ENCODE measurements at places on chromosomes 1 and 21.

- no peak for DNase-seq
These were observed 6.7 kb downstream of the ABCG1 start for GRCh38 chr21:42225571-42226155.

- no peak for DNase-seq
These were observed 4.0 kb upstream of the ZBTB40 start for GRCh38 chr1:22447621-22448111.

- no peak for DNase-seq
These were observed 5.0 kb downstream of the C4BPA start for GRCh38 chr1:207109004-207109403.

DNA sequence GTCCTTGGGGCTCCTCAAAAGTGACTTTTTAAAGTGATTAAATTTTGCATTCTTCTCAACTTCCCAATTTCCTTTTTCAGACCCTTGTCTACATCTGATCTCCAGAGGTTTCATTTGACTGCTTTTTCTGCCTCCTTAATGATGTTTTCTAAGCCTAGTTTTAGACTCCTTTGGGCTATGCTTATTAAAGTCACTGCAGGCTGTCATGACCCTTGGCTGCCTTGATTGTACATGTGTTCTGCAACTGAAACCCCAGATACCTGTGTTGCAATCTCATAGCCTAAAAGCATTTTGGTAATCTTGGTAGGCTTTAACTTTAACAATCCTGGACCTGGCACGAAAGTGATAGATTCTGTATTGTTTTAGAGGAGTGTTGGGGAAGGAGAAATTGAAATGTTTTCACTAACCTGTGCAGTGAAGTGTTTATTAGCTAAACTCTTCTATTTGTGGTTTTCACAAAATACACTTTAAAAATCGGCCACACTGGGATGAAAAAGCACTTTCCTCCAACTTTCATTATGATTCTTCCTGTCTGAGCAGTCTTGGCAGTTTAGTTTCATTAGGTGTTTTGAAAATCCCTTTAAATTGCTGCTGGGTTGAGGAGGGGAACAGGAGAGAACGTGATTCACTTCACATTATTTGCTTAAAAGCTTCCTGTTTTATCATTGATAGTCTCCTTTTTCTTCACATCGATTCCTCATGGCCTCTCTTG is 4.9 kb downstream of the MACO1 start:
- peak; percentile 54 for DNase-seq

- no peak for DNase-seq
These were observed 63.8 kb upstream of the PRDX6 start for GRCh38 chr1:173413271-173413707.

- no peak for DNase-seq
These were observed 97.0 kb upstream of the DPH5 start for GRCh38 chr1:101122452-101123166.

GRCh38 chr1:229004066-229004833 is 266.7 kb upstream of the RAB4A start:
- peak; percentile 22 for DNase-seq

DNA sequence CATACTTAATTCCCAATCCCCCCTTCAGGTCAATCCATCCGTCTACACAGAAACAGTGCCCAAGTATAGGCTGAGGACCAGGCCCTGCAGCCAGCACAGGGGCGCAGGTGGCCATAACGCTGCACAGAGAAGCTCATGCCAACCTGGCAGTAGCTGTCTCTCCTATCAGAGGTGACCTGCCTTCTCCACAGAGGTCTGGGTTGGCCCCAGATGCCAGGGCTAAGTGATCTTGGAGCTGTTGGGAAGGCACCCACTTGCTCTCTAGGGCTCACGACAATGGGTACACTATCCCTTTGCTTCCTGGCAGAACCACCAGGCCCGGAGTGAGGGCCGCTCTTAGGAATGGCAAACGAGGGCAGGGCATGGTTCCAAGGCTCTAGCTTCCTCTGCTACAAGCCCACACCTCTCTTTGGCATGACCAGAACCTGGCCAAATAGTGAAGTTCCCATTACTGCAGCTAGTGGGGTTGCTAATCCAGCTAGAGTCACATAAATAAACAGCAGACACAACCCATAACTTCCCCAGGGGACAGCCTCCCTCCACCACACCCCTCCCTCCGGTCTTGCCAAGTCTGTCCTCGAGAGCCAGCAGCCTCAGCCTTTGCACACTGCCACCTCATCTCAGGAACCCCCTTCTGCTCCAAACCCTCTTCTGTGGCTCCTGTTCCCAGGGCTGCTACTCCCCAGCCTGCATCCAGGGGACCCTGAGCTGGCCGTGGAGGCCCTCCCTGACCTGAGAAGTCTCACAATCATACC is 113.0 kb downstream of the GLIS1 start:
- DNase-seq, result no peak

GRCh38 chr1:98316286-98316905 is 345.1 kb upstream of the SNX7 start:
- DNase-seq, result no peak

GRCh38 chr1:210373628-210373877 is 44.9 kb downstream of the HHAT start:
- no peak for DNase-seq

DNA sequence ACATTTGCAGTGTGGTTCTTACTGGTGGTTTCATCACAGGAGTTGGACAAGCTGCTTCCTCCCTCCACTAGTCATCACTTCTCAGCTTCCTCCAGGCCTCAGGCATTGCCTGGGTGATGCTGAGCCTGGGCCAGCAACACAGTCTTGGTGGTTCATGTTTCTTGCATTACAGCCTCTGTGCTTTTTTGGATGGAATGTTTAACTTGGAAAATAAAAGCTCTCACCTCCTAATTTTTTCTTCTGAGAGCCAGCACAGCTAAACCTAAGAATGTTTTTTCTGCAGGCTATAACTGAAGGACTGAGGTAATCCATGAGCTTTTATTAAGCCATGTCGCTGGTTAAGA is 66.1 kb upstream of the RHOU start:
- no peak for DNase-seq

- no peak for DNase-seq
These were observed 5.1 kb downstream of the PEF1 start for GRCh38 chr1:31639543-31639942.

GRCh38 chr21:42414928-42415769 is 11.4 kb downstream of the UBASH3A start:
- no peak for DNase-seq

DNA sequence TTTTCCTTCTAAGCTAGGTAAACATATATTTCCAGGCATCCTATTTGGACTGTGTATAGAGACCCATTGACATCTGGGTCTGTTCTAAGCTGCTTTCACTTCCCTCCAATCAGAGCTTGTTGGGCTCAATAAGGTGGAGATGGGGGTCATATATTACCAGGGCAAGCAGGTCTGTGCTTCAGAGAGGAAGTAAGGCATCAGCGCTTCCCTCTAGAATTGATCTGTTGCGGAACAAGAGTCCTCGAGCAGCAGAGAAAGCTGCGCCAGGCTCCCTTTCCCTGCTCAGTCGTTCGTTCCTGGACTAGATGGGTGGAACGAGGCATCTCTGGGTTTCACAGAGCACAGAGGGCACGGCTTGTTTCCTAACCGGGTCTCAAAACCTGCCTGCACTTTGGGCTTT is 63.5 kb downstream of the DISC1 start:
- no peak for DNase-seq

GRCh38 chr1:218250492-218250891 is 34.6 kb upstream of the RRP15 start:
- DNase-seq, result no peak

- no peak for DNase-seq
These were observed 275.7 kb downstream of the MATN1 start for GRCh38 chr1:30447701-30448100.

DNA sequence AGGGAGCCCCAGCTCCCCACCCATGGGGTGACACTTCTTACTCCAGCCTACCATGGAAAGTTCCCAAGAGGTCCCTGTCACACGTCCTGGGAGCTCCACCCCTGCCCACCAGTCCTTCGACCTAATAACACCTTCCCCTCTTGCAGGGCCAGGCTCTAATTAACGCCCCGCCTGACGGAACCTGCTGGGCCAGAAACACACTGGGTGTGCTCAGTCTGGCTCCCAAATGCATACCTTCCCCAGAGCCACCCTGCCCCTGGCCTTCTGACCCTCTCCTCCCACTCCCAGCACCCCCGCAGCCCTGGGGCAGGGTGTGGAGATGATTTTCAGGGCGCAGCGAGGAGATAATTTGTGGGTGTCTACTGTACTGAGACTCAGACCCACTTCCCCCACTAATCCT is 20.6 kb downstream of the PGLYRP3 start:
- DNase-seq, result no peak

GRCh38 chr1:214901718-214902117 is 180.8 kb upstream of the KCNK2 start:
- no peak for DNase-seq

DNA sequence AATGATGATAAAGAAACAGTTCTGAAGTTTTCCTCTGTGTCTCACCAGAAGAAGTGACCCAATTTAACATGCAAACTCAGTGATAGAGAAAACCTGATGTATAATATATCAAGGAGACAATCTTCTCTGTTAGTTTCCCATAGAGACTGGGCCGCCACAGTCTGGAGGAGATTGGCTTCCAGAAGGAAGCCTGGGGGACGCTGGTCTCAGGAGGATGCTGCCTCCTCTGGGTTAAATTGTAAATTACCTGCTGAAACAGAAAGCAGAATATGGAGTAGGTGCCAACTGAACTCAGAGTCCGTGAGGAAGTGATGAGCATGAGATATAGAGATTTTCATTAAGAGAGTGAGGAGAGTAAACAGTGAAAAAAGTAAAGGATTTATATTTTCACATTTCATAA is 15.8 kb downstream of the OR14I1 start:
- DNase-seq, result no peak

GRCh38 chr1:184748740-184749139 is 5.9 kb downstream of the EDEM3 start:
- DNase-seq, result peak; percentile 24

DNA sequence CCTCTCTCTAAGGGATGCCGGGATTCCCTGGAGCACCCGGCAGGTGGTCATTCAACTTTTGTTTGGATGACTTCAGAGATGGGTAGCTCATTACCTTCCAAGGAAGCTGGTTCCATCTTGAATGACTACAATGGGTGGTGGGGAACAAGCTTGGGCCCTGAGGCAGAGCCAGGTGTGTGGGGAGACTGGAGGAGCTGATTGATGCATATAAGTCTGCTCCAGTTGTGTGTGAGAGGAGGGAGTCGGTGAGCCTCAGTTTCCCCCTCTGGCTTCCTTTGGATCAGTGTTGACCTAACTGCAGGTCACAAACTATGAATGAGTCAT is 133.8 kb upstream of the ZBTB40 start:
- no peak for DNase-seq

GRCh38 chr1:45299981-45300668 is 26.6 kb upstream of the HPDL start:
- DNase-seq, result peak; percentile 65

GRCh38 chr1:177333936-177334595 is 163.3 kb downstream of the BRINP2 start:
- DNase-seq, result no peak

- no peak for DNase-seq
These were observed 16.4 kb downstream of the TCEANC2 start for GRCh38 chr1:54069791-54070170.

DNA sequence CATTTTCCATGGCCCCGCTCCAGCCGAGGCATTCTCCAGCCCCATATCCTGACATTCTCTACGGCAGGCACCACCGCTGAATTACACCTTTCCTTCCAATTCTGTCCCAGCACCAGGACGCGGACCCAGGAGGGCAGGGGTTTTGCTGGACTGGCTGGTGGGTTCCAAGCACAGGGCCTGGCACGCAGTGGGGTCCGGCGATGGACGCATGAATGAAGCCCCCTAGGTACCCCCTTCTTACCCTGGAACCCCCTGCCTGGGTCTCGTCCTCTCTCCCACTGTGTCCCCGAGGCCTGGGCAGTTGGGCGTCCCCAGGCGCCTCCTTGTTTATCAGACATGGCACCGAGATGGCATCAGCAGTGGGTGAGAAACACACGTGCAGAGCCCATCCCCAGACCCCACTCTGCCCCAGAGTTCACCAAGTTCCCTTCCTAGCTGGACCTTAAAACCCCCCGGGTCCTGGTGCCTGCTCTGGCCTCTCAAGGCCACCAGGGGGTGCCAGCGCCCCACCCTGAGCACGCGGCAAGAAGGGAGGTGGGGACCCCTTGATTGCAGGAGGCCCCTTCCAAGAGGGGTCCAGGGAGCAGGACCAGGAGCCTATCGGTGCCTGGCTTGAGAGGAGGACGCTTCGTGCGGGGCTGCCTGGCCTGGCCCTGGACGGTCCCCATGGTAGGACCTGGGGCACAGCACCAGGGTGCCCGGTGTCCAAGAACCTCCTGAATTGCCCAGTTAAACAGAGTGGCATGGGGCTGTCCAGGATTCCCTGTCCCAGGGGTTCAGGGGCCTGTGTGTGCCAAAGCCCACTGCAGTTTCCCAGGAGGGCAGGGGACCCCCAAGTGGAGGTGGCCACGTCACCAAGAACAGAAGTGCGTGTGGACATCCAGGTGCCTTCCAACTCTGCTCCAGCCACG is 46.1 kb downstream of the MEGF6 start:
- DNase-seq, result peak; percentile 24

DNA sequence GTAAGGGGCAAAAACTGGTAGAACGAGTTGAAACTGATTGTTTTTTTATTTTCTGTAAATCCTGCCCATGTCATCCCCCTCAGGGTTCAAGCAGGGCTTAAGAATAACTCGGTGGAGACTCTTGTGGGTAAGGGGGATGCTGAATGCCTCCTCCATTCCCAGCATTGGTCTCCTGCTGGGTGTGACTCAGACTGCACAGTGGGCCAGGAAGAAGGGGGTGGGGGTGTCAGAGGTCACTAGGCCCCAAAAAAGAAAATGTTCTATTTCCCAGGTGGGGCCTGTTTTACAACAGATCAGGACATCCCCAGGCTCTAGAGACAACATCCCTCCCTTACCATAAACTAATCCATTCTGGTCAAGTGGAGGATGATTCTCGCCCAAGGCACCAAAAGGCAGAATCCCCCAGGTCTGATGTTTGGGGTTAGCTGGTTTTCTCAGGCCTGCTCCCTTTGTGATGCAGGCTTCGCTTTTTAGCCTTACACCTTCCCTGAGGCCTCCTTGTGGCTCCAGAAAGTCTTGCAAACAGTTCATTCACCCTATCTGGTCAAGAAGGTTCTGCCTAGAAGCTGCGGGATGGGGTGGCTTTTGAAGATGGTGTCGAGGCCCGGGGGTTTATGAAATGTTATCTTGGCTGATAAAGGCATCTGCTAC is 10.7 kb upstream of the GRHL3 start:
- DNase-seq, result no peak

DNA sequence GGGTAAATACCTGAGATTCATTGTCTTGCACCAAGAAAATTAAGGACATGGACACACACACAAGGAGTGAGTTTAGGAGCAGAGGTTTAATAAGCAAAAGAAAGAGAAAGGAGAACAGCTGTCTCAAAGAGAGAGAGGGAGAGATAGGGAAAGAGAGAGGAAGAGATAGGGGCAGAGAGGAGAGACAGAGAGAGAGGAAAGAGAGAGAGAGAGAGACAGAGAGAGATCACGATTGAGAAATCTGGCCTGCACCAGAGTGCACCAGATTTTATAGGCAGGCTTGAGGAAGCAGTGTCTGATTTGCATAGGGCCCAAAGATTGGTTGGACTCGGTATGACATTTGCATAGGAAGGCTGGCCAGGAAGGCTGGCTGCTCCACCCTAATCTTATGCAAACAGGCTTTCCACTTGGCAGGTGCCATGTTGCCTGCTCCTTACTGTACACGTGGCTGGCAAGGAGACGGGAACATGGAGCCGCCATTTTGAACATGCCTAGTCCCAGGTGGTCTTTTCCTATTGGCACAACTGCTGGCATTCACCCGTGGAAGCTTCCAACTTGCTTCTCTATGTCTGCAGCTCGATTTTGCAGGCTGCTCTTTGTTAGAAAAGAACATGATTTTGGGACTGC is 419.9 kb downstream of the ZP4 start:
- no peak for DNase-seq
